ENCODE measurements at places on chromosomes 7 and 10.
A peak's percentile ranks its signal among the peaks of the same experiment; 100 is the strongest.

DNA sequence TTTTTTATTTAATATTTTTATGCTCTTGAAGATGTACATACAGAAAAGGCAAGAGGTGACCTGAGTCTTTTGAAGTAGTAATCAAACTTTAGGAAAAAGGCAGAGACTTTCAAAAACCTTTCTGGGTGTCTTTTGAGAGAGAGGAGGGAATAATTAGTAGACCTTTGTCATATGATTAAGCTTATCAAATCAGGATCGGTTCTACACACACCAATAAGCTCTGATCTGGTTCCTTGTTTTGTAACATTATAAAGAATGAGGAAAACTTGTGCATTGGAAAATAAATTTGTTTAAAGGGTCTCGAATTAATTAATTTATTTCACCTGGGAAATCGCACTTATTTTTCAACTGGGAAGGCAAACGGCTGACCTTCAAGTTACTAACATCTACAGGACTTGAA, 11.9 kb downstream of the TWIST1 start:
- no peak for DNase-seq

- no peak for DNase-seq
Observed at GRCh38 chr10:127040756-127041155, 135.5 kb downstream of the DOCK1 start.

GRCh38 chr7:156753630-156754029, 113.1 kb downstream of the RNF32 start:
- DNase-seq: no peak

DNA sequence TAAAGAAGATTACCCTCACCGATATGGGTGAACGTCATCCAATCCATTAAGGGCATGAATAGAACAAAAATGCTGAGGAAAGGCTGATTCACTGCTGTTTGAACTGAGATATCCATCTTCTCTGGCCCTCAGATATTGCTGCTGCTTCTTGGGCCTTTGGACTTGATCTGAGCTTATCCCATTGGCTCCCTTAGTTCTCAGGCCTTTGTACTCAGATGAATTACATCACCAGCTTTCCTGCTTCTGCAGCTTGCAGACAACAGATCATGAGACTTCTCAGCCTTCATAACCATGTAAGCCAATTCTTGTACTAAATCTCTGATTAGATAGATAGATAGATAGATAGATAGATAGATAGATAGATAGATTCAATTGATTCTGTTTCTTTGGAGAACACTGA, 40.2 kb downstream of the CYCS start:
- DNase-seq: no peak

GRCh38 chr7:158314394-158314793, 273.2 kb downstream of the PTPRN2 start:
- no peak for DNase-seq

GRCh38 chr10:124624006-124624405, 120.2 kb downstream of the FAM53B start:
- DNase-seq: no peak

DNA sequence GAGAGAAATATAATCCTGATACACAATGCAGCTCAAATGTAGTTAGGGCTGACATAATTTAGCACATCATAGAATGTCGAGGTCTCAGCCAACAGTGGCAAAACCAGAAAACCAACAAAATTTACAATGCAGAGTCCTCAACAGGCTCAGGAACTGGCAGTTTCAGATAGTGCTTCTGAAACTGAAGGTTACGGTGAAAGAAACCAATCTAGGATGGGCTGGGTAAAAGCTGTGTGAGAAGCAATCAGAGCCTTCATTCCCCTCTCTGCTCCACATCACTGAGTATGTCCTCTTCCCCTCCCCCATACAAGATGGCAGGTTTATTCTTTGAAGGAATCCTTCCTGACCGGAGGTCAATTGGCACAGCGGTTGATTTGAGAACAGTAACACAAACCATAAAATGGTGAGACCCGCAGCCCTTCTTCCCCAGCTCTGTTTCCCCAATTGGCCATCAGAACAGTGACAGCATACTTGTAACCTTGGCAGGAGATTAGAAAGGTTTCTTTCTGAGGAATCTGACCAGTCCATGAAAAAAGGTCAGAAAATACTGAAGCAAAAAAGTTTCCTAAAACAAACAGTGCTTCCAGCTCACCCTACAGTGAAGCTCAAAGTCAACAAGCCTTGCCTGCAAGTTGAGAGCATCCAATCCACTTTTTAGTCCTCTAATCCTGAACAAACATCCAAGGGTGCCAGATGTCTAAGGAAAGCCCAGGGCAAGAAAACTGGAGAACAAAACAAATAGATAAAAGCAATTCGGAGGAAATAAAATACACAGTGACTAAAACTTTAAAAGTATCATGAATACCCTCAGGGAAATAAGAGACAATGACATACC, 53.9 kb upstream of the IL6 start:
- peak; percentile 20 for DNase-seq

GRCh38 chr7:158487631-158488151, 99.9 kb downstream of the PTPRN2 start:
- no peak for DNase-seq
